ENCODE measurements at places on chromosomes 2 and 18. TPM values are rescaled to one million over a fixed set of nuclear protein-coding genes. Genes with fewer than 3 reads are reported as not detected.

DNA sequence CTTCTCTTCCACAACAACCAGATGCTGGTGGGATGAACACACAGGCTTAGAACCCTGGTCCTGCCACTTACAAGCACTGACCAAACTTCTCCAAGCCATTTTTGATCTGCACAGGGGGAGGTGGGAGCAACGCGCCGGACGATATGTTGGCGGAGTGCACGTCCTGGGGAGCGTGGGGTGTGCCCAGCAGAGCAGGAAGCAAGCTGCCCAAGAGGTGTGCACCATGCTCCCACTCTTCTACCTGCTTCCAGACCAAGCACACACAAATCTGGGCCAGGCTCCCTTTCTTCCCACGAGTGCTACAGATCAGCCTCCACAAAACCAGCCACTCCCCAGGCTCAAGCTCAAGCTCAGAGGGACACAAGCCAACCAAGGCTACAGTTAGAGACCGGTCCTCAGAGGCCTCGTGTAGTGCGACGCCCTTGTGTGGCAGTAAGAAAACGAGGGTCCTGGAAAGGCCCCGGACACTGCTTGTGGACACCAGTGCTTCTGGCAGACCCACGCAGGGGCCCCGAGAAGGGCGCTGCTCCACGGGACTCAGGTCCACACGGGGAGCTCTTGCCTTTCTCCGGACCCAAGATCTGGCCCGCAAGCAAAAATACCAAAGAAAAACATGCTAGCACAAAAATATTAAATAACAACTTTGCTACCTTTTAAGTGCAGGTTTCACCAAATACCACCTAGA lies 52.0 kb downstream of the ANO7 start:
- H3K27me3 ChIP-seq, result no peaks in the 10 kb centered on the region
- H3K36me3 ChIP-seq, result peaks cover 93% of the 10 kb centered on the region
- DNase-seq, result no peak
- no peak overlapping the region for H3K4me3 ChIP-seq
- no peaks in the 10 kb centered on the region for H3K4me1 ChIP-seq

GRCh38 chr2:240129731-240130392 lies 6.2 kb downstream of the COPS9 start:
- no peaks in the 10 kb centered on the region for H3K4me1 ChIP-seq
- H3K4me3 ChIP-seq, result no peak overlapping the region
- no peak for DNase-seq
- no peaks in the 10 kb centered on the region for H3K27me3 ChIP-seq
- H3K36me3 ChIP-seq, result peaks cover 43% of the 10 kb centered on the region

Gene IL36A
- not detected for polyA plus RNA-seq

Gene ALLC
- not detected for polyA plus RNA-seq

DNA sequence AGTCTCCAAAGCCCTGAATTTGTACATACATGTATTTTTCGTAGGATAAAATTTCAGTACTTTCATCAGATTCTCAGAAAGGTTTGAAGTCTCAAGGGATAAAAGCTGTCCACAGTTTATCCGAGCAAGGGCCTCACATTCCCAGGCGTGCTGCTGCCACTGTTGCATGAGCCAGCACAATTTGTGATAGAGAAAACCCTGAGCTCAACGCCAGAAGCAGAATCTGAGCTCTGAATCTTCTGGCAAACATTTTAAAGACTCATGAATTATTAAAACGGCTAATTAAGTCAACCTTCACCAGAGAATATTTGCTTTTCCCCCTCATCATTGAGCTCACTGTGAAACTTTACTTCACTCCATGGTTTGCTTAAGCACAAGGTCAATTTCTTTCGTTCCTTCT lies 38.5 kb upstream of the STPG4 start:
- H3K27me3 ChIP-seq, result no peaks in the 10 kb centered on the region
- no peak overlapping the region for H3K27ac ChIP-seq
